B cell (primary cell): ENCODE measurements at places on chromosomes 12 and 14.
A peak's percentile ranks its signal among the peaks of the same experiment; 100 is the strongest.

DNA sequence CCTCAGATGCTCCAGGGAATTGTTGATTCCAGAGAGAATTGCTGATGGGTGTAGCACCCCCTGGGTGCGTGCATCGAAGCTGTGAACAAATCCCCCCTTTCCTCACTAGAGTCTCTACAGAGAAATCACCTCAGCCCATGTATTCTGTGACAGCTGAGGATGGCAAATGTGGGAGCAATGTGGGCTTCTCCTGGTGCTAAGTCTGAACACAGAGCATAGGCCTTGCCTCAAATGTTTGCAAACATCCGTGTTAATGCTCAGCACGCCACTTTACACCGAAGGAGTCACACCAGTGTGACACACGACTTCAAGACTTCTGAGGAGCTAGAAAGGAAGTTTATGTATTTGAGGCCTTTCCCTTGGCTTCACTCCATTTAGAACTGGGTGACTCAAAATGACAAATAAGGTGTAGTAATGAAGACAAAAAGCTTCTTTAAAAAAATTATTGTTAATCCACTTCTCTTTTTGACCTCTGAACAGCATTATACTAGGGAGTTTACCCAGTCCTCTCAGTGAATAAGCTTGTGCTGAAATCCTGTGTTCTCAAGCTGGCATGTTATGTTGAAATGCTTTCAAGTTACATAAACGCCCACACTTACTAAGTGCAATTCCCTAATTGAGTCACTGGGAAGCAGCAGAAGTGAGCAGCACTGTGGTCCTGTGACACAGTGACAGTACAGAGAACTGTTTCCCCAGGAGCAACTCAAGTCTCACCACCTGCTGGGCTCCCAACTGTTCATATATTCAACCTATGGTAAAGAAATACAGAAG is 92.9 kb downstream of the FAR2 start:
- no peak for DNase-seq

DNA sequence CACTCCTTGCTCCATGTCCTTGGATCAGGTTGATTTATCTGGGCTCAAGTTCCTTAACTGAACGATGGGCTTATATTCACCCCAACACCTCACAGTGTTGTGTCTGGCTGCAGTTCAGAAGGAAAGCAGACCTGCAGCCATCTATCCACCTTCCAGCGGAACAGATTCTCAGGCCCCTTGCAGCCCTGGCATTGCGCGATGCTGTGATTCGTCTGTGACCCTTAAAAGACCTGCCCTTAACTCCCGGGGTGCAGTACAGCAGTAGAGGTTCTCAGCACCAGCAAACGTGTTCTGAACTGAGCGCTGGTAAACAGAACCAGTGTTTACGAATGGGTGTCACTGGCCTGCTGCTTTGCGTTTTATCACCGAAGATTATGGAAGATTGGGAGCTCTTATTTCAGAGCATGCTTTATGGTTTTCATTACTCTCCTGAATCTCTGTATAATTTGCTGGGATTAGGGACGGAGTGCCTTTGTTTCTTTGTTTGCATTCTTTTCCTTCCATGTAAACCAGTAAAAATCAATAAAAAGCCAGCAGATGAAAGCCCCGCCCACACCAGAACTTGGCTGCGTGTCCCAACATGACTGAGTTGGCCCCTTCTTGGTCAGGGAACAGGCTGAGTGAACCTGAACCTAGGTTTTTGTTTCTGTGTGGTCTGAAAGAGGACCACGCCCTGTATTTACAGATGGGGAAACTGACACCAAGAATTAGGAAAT is 286.7 kb upstream of the CRY1 start:
- no peak for DNase-seq

GRCh38 chr12:115451780-115452736 is 768.1 kb upstream of the TBX3 start:
- no peak for DNase-seq

DNA sequence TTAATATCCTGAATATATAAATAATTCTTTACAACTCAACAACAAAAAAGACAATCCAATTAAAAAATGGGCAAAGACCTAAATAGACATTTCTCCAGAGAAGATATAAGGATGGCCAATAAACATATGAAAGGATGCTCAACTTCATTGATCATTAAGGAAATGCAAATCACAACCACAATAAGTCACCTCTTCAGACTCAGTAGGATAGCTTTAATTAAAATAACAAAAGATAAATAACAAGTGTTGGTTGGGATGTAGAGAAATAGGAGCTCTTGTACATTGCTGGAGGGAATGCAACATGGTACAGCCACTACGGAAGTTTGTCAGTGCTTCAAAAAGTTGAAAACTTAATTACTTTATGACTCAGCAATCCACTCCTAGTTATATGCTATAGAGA is 129.7 kb upstream of the OVCH1 start:
- no peak for DNase-seq

GRCh38 chr12:94813314-94813713 is 163.0 kb upstream of the TMCC3 start:
- peak; percentile 53 for DNase-seq

GRCh38 chr14:39034481-39035296 is 68.3 kb downstream of the SEC23A start:
- DNase-seq: no peak

DNA sequence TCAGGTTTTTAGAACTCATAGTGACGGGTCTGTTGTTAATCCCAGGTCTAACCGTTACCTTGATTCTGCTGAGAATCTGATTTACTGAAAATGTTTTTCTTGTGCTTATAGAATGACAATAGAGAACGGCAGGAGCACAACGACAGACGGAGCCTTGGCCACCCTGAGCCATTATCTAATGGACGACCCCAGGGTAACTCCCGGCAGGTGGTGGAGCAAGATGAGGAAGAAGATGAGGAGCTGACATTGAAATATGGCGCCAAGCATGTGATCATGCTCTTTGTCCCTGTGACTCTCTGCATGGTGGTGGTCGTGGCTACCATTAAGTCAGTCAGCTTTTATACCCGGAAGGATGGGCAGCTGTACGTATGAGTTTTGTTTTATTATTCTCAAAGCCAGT is 34.4 kb downstream of the PSEN1 start:
- DNase-seq: no peak

GRCh38 chr12:91556909-91557308 is 374.3 kb upstream of the DCN start:
- no peak for DNase-seq

GRCh38 chr12:68479896-68480291 is 130.8 kb upstream of the RAP1B start:
- no peak for DNase-seq

DNA sequence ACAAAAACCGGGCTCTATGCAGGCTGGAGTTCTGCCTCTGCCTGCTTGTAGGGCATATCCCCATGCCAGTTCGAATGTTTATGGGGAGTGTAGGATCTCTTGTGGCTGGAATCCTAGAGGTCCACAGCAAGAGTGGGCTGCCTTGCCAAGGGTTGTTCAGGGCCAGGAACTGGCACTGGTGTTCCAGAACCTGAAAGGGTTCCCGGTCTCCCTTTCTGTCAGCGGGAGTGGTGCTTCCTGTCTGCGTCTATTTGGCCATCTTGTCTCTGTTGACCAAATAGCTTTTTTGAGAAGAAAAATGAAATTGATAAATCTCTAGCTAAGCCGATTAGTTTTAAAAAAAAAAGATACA is 17.8 kb downstream of the OLR1 start:
- DNase-seq: no peak

GRCh38 chr14:31137214-31137889 is 70.2 kb downstream of the HECTD1 start:
- no peak for DNase-seq

DNA sequence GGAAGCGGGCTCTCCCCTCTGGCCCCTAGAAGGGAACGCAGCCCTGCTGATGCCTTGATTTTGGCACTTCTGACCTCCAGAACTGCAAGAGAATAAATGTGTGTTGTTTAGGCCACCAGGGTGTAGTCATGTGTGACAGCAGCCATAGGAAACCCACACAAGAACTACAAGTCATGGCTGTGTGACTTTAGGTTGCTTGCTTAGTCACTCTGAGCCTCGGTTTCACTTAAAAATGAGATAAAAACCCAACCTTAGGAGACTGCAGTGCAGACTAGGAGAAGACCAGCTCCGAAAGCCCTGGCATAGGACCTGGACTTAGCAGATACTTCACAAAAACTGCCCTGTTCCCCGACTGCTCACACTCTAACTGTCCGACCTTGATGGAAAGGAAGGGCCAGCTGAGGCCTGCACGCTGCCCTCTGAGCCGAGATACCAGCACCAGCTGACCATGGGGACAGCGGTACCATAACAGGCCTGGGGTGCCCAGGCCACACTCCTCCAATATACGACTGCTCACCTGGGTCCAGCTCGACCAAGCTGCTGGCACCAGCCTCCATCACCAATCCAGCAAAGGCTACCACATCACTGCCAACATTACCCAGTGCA is 53.5 kb downstream of the CCDC85C start:
- no peak for DNase-seq

GRCh38 chr12:5548152-5548943 is 116.4 kb downstream of the NTF3 start:
- DNase-seq: no peak

- DNase-seq: no peak
Observed at GRCh38 chr12:6527711-6528110, 6.6 kb upstream of the GAPDH start.

- DNase-seq: no peak
Observed at GRCh38 chr14:54785136-54785777, 117.4 kb downstream of the GCH1 start.

GRCh38 chr14:53547593-53547992 is 394.5 kb upstream of the DDHD1 start:
- DNase-seq: no peak

DNA sequence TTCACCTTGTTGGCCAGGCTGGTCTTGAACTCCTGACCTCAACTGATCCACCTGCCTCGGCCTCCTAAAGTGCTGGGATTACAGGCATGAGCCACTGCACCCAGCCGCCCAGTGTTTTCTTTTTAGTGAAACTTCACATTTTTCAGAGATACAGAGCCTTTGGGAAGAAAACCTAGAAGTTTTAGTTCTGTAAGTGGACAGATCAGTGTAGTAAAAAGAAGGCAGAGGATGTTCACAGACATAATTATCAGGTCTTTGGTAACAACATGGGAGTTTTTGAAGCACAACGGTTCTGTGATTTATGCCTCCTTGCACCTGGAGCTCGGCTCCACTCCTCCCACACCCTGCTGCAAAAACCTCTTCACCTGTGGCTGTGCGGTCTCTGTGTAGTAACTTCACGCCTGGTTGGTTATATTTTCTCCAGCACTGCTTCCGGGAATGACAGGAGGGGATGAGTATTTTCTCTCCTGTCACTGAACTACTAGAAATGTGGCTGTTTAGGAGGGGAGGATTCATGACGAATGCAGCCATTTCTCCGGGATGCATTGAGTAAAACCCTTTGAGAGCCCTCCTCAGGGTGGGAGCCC is 67.0 kb downstream of the ARF6 start:
- DNase-seq: peak; percentile 77

- peak; percentile 47 for DNase-seq
Observed at GRCh38 chr12:105279460-105280056, 43.6 kb upstream of the APPL2 start.

GRCh38 chr14:50717811-50718210 is 49.7 kb upstream of the SAV1 start:
- DNase-seq: no peak

DNA sequence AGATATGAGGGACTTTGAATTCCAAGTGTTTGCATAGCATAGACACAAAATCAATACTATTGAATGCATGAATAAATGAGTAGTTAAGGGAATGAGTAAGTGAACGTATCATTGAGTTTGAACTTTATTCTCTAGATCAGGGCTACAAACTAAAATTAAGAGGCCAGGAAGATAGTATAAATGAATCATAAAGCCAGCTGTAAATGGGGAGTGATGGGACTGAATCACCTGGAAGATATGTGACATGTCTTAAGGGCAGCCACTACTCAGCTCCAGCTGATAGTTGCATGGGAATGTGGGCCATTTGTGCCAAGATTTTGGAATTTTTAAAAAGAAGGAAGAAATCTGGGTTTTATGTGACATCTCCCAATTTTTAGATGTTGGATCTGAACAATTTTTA is 229.9 kb downstream of the AKAP6 start:
- DNase-seq: no peak

DNA sequence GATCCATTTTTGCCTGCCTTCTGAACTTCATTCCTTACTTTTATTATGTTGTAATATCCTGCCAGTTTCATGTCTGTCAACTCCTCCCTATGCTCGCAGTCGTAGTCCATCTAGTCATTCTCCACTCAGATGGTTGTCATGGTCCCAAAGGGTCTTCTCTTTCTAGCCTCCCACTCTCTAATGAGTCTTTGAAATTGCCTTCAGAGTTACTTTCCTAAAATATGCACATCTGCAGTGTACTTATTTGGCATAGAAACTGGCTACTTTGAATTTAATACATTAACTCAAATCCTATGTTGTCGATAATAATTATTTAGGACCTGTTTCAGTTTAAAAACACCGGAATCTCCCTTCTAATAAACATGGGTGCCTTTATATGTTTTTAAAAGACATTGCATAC is 101.0 kb downstream of the PDE3A start:
- no peak for DNase-seq

DNA sequence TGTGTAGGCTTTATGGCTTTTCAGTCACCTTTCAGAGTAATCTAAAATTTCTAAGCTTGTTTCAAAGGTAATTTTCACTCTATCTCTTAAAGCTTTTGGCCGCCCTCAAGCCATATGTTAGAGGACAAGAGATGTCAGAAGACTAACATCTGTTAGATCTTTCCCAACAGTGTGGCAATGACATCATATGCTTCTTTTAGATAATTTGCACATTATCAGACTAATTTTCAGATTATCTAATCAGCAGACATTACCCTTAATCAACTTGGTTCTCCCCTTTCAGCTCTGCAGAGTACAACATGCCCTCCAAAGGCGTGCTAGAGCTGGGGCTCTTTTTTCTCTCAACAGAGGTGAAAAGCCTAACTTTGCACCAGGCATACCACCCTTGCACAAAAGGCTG is 207.1 kb downstream of the DPF3 start:
- no peak for DNase-seq

- no peak for DNase-seq
Observed at GRCh38 chr14:55433880-55434804, 6.3 kb downstream of the TBPL2 start.

DNA sequence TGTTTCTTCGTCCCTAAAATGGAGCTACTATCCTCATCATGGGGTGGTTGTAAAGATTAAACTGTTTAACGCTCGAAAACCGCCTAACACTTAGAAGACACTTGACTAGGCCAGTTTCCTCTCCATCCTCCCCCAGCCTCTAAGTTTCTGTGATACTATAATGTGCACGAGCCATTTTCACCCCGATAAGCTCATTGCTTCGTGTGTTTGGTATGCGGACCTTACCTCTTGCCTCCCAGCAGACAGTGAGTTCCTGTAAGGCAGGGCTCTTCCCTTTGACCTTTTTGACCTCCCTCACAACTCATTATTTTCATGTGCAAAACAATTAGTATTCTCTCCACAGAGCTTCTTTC is 499 bp upstream of the GXYLT1 start:
- DNase-seq: no peak
